ENCODE measurements at places on chromosomes 1 and 21.

- no peak for DNase-seq
Measured at GRCh38 chr1:109793089-109793485, 29.4 kb upstream of the EPS8L3 start.

- no peak for DNase-seq
Measured at GRCh38 chr1:41650028-41650880, 165.8 kb upstream of the EDN2 start.

DNA sequence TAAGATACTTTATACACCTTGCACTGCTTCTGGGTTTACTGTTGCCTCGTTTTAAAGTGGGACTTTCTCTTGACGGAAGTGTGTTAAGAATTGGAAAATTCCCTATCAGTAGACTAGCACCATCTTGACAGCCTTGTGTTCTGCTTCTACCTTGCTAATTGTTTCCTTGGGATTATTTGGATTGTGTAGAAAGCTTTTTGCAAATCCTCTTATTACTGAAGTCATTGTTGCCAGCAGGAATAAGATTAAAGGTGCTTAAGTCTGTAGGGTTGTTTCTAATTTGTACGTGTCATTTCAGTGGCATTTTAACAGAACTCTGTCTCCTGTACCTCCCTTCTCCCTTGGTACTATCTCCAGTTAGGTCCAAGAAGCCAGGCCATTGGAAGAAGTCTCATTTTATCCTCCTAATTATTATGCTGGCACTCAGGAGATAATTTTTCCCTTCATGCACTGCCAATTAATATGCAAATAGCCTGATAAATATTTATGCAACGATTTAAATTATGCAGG is 107.7 kb downstream of the POU2F1 start:
- no peak for DNase-seq

GRCh38 chr1:115073298-115074087 is 15.8 kb downstream of the TSPAN2 start:
- DNase-seq, result no peak

GRCh38 chr1:205319081-205320018 is 2.2 kb downstream of the NUAK2 start:
- DNase-seq, result no peak

DNA sequence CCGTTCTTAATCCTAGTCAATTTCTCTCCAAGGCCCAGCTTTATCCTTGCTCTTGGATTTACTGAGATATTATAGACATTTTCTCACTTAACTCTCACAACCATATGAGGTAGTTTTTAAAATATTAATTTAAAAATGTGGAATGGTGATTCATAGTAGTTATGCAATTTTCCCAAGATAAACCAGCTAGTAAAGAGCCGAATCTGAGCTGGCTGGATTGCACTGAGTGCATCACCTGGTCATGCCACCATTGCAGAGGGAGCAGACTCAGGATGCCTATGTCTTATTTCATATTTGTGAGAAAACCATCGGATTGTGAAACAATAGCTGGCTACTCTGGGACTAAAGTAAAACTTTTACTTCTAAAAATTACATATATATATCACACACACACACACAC is 494.0 kb downstream of the KCNT2 start:
- no peak for DNase-seq

GRCh38 chr21:26505211-26505610 is 67.9 kb downstream of the CYYR1 start:
- DNase-seq, result no peak

DNA sequence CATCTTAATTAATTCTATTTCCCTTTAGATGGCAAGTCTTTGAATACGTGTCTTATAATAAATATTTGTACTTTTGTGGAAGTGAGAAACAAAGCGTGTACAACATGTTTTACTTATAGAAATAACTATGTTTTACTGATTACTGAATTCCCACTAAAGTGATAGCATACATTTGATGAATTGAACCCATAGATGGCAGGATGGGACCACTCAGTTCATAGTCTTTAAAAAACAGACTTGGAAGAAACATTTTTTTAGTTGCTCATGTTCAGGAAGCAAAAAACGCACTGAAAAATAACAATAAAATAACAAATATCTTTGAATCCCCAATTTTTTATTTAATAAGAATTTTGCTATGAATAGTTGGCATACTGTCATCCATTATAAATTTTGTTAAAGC is 507.1 kb upstream of the ZRANB2 start:
- no peak for DNase-seq

- no peak for DNase-seq
Measured at GRCh38 chr1:37670133-37670532, 22.2 kb upstream of the CDCA8 start.

DNA sequence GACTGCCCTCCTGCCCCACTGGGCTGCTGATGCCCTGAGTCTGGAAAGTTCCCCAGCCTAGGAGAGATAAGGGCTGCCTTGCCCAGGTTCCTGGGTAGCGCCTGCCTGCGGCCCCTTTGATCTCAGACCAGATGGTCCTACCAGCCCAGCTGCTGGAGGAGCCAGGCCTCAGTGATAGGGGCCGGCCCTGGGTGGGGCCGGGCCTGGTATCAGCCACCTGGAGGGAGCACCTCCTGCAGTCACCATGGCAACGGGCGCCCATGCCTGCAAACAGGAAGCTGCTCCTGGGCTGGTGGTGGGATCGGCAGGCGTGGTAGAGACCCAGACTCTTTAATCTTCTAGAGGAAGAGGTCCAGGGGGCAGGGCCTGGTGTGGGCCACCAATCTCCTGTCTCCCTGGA is 119.7 kb upstream of the WNT4 start:
- DNase-seq, result no peak

DNA sequence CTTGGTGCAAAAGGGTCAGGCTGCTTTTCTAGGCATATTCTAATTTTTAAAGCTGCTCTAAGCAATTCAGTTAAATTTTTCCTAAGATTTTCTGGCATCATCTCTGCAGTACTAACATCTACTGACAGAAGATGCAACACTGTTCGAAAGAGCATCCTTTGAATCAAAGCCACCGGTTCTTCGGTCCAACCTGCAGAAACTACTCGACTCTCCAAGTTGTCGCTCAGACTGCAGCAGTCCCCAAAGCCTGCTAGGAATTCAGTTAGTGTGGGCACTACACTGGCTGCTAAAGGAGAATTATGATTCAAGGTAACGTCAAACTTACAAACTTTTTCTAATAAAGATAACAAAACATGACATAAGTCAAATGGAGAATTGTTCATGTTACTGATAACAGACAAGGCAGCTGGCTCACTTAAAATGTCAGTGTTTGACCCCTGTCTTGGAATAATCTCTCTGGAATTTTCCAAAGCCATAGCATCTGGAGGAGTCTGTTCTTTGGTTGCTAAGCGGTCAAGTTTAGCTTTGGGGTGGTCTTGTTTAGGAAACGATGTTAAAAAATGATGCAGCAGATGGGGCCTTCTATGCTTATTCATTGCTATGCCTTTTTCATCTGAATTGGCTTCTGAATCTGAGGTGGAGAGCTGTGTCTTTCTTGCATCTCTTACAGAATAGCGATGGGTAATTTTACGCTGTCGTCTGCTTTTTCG is 56.9 kb downstream of the LYST start:
- DNase-seq, result no peak

DNA sequence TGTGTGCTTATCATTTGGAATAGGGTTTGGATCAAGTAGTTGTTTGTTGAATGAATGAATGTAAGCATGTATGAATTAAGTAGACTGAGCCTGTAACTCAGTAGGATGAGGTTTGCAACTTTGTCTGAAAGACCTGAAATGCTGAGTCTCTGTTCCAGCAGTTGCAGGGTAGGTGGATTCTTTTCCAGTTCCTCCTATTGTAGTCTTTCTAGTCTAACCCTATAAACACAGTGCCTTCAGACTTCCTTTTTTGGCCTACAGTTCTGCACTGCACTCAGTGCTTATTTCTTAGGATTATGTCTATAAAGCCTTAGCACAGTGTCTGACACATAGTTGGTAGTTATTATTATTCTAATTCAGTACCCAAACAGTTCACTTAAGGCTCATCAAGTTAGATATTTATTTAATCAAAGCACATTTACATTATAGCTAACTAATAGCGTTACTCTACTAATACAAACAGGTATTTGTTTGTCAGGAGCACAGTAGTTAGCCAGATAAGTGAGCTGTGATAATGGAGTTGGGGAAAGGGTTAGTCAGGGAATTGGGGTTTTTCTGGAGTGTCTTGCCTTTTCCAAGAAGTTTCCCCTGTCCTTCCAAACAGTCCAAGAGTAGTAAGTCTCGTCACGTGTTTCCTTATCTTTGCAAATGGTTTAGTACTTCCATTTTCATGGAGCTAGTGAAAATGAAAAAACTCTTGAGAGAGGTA is 45.0 kb downstream of the ABCD3 start:
- no peak for DNase-seq

DNA sequence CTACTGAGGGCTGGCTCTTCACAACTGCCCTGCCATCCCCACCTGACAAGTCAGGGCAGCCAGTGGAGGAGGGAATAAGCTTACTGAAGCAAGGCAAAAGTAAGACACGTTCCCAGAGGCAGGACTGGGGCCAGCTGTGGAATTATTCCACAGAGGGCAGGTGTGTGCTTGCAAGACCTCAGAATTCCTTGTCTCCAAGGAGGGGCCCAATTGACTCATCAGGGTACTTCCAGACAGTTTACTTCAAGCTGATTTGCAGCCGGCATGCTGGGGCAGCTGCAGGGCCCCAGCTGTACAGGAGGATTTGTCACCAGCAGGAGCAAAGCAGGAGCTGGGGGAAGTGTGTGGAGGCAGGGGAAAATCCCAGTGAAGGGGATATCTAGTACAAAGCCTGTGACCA is 167.5 kb upstream of the CAMK1G start:
- DNase-seq, result no peak

All from stimulated activated CD4-positive, alpha-beta T cell treated with anti-CD3 and anti-CD28 coated beads, Interleukin-12 subunit alpha, Interleukin-12 subunit beta, amount 100 ng/mL, for 24 hours (primary cell).